ENCODE measurements at places on chromosomes 3 and 15.

DNA sequence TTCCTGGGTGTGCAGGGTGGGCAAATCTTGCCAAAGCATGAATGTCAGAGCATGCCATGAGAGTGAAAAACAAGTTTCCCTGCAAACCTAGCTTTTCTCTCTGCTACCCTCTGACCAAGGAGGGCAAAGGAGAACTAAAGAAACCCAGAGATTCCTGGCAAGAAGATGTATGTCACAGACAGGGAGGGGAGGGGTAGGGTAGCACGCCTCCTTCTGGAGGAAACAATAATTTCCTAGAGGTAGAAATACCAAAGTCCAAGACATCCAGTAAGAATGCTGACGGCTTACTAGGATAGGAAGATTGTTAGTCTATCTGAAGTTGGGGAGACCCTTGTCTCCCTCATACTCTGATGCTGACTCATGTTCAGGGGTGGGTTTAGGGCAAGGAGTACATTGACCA, 203.9 kb downstream of the NR1D2 start:
- DNase-seq = no peak

- DNase-seq = peak; percentile 11
These were observed 20.2 kb upstream of the DIPK2A start for GRCh38 chr3:143951351-143951971.

DNA sequence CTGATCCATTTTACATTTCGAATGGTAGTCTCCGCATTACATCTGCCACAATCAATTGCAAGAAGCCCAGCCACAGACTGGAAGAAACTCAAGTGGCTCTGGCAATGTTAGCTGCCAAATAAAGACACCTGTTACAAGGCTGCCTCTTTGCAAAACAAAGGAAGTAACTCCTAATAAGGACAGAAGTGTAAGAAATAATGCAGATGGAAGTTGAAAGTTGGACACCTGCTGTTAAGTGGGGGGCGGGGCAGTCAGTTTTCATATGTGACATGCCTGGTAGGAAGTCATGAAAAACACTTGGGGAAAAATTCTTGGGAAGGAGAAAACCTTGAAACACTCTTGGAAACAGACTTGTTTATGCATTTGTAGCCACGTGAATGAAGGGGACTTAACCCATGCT, 54.1 kb upstream of the ATP2C1 start:
- no peak for DNase-seq

- no peak for DNase-seq
These were observed 44.4 kb upstream of the PSMD6 start for GRCh38 chr3:64067506-64068346.

DNA sequence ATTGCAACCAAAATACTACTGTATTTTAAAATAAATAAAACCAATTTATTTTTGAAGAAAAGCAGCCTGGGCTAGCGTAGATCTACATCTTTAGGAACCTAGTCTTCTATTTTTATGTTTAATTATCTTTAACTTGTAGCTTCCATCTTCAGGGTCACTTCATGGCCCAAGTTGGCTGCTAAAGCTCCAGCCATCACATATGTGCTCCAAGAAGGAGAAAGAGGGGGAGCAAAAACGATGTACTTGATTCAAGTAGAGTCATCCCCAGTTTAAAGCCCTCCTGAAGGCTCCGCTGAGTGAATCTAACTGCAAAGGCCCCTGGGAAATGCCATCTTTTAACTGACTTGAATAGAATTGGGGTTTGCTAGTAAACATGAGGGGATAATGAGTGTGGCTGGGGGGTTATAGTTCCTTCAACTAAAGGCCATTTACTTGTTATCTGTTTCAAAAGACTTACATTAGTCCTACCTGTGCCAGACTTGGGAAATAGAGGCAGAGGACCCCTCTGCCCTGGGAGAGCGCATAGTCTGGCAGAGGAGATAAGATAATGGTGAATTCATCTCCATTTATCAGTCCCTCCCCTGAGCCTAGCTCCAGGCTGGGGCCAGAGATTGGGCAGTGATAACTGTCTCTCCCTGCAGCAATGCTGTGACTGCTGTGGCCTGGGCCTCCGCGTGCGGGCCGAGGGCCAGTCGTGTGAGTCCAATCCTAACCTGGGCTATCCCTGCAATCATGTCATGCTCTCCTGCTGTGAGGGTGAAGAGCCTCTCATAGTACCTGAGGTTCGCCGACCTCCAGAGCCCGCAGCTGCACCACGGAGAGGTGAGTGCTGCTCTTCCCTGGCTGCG, 64.6 kb downstream of the FBLN2 start:
- no peak for DNase-seq

DNA sequence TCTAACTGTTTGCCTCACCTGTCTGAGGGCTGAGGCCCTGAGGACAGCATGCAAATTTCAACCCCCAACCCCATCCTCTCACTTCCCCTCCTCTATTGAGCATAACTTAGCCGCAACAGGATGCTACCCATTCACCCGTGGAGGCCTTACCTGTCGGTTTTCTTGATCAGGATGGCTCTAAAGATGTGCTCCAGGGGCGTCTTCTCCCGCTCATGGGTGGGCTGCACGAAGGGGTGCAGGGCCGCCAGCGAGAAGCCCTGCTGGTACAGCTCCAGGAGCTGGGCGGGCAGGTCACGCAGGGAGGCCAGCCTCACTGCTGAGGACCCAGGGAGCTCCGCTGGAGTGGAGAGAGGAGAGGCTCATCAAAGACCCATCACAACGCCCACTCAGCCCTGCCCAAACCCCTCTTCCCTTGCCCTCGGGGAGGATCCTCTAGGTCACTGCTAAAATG, 79.8 kb downstream of the RFTN1 start:
- no peak for DNase-seq

GRCh38 chr3:11390411-11391131, 118.4 kb downstream of the ATG7 start:
- DNase-seq = no peak

DNA sequence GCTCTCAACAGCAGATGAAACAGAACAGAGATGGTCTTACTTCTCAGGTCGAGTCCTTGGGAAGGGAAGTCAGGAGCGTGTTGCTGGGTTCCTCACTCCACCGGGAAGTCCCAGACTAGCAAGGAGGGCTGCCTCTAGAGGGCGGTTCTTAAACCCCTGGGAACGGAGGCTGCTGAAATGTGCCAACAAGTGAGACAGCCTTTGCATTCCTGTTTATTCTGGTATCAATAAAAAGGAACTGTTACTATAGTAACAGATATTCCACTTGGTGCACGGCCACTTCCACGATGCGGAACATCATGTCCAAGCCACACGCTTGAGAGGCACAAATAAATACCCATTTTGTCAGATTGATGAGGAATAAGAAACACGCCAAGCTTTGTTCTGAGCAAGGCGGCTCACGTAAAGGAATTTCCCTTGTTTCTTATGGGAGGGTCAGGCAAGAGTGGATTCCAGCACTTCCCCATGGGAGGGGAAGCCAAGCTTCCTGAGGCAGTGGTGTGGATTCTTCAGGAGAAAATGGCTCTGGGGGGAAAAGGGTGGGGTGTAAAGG, at the start of gene FAM107A:
Gene FAM107A, minus strand, starts transcription at position 123 of the 553 bp plus-strand sequence. CDS start 7,531 bp downstream, outside the sequence.
- no peak for DNase-seq

DNA sequence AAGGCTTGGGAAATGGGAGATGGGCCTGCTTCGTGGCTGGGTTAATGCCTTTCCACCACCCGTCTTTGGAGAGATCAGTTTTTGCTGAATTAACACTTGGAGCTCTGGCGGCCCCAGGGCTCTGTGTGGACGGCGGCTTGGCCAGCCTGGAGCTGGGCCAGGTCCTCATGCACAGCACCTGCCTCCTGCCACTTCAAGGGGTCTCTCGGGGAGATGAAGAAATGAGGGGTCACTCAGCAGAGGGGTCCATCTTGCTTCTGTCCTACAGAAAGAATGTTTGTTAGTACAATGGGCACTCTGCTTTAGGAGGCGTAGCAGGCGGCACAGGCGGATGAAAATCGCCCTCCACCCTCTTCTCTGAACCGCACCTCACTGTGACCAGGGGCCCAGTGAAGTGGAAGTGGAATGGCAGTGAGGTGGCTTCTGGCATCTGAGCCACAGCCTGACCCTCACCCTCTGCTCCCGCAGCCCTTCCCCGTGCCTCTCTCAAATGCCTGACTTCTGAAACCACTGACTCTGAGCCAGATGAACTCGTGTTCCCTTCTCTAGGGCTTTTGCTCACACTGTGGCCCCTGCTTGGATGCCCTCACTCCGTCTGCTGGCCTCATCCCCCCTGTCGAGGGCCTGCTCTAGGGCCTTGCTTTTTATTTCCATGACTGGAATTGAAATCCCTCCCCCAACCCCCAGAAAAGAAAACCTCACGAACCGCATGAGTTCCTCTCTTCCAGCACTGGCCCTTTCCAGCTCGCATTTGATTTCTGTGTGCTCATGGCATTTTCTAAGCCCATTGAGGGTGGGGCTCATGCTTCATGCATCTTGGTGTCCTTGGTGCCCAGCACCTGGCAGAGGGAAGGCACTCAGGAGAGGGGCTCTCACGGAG, 42.2 kb downstream of the CHDH start:
- DNase-seq = no peak

All from activated CD4-positive, CD25-positive, alpha-beta regulatory T cell treated with anti-CD3 and anti-CD28 coated beads, Interleukin-2, amount 50 U/mL, for 16 hours (primary cell).